ENCODE measurements at places on chromosomes 4 and X. TPM values are rescaled to one million over a fixed set of nuclear protein-coding genes. Genes with fewer than 3 reads are reported as not detected.

The BRS3 gene
- not detected for total RNA-seq

The GLOD5 gene
- total RNA-seq = 4.8 TPM

The UGT2A1 gene
- not detected for total RNA-seq

The TAB3 gene
- total RNA-seq = 29.7 TPM

The RBM47 gene
- total RNA-seq = 143 TPM

The LEF1 gene
- total RNA-seq = 5.2 TPM

The TMSB15A gene
- total RNA-seq = not detected

The CENPVL3 gene
- total RNA-seq = not detected

The ARFIP1 gene
- 44.4 TPM for total RNA-seq

The PSAPL1 gene
- total RNA-seq = not detected

The BTC gene
- total RNA-seq = 10.3 TPM

The HTR2C gene
- total RNA-seq = not detected

The CCDC158 gene
- 0.55 TPM for total RNA-seq

The MAGEB10 gene
- total RNA-seq = not detected

The ARMCX2 gene
- total RNA-seq = 57.9 TPM

The MUC7 gene
- not detected for total RNA-seq

The ANXA3 gene
- total RNA-seq = 41.9 TPM

The SAGE1 gene
- not detected for total RNA-seq

The H2BW2 gene
- total RNA-seq = 0.17 TPM

The SMIM9 gene
- total RNA-seq = not detected

The ARR3 gene
- not detected for total RNA-seq

The BMPR1B gene
- 9.7 TPM for total RNA-seq

The HAND2 gene
- 104 TPM for total RNA-seq

The SLITRK4 gene
- total RNA-seq = 1.2 TPM

The HELT gene
- total RNA-seq = not detected

The USP26 gene
- total RNA-seq = not detected

The SYTL5 gene
- 3.1 TPM for total RNA-seq

The TMPRSS11B gene
- total RNA-seq = not detected

The ZNF630 gene
- 6.0 TPM for total RNA-seq

The HPGD gene
- 37.2 TPM for total RNA-seq

The PCSK1N gene
- 21.3 TPM for total RNA-seq

The DAPP1 gene
- total RNA-seq = 23.3 TPM

The ASMT gene
- total RNA-seq = not detected

The TMPRSS11D gene
- total RNA-seq = not detected

The SMIM14 gene
- total RNA-seq = 62.3 TPM

The SPANXB1 gene
- total RNA-seq = not detected

The TMSB15C gene
- 2.4 TPM for total RNA-seq

The ESX1 gene
- not detected for total RNA-seq

The CSN1S1 gene
- not detected for total RNA-seq

The PAGE2B gene
- not detected for total RNA-seq

The VSIG4 gene
- 61.5 TPM for total RNA-seq

The PDZD4 gene
- total RNA-seq = 15.1 TPM

The CENPC gene
- total RNA-seq = 17.3 TPM

The VCX3B gene
- total RNA-seq = not detected

The ASB11 gene
- not detected for total RNA-seq

The KLB gene
- total RNA-seq = not detected

The BANK1 gene
- 2.9 TPM for total RNA-seq

The GRID2 gene
- total RNA-seq = 0.03 TPM

The FRAS1 gene
- total RNA-seq = 6.8 TPM
